Stimulated activated CD4-positive, alpha-beta T cell treated with anti-CD3 and anti-CD28 coated beads, Interleukin-4, amount 100 ng/mL, for 48 hours (primary cell): ENCODE measurements at places on chromosomes 16 and 17.

DNA sequence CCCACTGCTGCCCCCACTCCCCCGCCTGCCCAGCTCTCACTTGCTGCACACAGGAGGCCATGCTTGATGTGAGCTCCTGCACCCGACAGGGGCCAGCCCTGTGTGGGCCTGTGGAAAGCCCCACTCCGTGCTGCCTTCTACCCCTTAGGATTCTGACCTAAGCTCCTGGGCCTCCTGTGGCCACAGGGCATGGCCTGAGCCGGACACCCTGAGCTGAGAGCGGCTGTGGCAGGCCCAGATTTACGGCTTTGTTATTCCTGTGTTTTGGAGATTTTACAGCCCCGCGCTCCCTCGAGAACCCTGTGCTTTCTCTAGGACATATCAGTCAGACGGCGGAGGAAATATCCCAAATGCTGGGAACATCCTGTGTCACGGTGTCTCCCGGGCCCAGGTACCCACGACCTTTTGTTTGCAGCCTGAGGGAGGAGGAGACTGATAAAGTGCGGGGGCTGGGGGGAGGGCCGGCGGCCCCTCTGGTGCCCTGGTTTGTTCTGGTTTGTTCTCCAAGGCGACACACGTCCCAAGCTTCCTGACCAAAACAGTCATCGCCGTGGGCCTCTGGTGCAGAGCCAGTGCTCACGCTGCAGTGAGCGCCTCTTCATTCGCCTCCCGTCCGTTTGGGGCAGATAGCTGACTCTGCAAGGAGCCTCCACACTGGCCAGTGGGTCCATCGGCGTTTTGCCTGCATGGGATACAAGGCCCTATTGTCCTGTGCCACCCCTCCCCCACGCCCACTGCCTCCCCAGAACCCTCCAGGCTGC is 363.4 kb downstream of the C16orf95 start:
- no peak for DNase-seq

DNA sequence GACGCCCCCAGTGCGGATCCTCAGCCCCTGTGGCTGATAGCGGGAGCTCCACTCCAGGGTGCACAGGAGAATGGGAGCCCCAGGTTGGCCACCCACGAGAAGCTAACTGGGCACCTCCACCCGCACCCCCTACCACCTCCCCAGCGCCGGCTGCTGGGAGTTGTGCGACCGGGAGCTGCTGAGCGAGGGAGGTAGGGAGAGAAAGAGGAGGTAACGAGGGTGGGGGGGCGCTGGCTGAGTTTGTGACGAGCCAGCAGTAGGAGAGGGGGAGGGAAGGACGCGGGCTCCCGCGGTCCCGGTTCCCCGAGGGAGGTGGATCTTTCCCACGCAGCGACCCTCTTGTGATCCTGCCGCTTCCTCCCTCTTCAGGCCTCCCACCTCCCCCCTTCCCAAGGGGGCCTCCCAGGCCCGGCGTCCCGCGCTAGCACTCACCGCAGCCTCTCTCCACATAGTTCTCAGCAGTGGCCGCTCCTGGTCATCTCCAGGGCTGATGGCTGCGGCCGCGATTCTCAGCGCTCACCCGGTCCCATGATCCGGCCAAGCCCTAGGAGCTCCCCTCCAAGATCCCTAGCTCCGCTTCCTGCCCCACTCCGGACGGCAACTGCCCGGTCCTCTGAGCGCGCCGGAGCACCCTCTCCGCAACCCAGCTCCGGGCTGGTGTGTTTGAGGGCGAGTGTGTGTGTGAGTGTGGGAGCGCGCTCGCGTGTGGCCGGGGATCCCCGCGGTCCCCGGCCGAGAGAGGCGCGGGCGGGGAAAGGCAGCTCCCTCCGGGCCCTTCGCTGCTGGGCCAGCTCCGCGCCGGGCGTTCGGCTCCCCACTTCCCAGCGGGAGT is at the start of gene GRIN2A:
Gene GRIN2A (minus strand): TSS at position 207 of the 832 bp plus-strand sequence. CDS start 2,017 bp downstream, outside the sequence.
- no peak for DNase-seq

GRCh38 chr17:42642336-42642735 is 16.7 kb upstream of the TUBG2 start:
- DNase-seq: no peak

DNA sequence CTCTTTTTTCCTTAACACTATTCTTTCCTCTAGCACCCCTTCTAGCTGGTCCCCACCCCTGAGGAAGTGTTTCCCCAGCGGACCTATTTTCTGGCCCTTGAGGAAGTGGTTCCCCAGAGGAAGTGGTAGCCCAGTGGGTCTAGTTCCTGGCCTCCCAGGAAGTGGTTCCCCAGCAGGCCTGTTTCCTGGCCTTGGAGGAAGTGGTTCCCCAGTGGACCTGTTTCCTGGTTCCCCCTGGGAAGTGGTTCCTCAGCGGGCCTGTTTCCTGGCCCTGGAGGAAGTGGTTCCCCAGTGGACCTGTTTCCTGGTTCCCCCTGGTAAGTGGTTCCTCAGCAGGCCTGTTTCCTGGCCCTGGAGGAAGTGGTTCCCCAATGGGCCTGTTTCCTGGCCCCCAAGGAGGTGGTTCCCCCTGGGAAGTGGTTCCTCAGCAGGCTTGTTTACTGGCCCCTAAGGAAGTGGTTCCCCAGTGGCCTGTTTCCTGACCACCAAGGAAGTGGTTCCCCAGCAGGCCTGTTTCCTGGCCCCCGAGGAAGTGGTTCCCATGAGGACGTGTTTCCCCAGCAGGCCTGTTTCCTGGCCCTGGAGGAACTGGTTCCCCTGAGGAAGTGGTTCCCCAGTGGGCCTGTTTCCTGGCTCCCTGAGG is 58.3 kb downstream of the NTN1 start:
- no peak for DNase-seq

GRCh38 chr17:78717431-78717980 is 64.6 kb downstream of the CYTH1 start:
- DNase-seq: no peak

- DNase-seq: no peak
These were observed 12.7 kb upstream of the DOC2B start for GRCh38 chr17:193841-194806.

- DNase-seq: no peak
These were observed 1.8 kb upstream of the TENT4B start for GRCh38 chr16:50151322-50151721.

DNA sequence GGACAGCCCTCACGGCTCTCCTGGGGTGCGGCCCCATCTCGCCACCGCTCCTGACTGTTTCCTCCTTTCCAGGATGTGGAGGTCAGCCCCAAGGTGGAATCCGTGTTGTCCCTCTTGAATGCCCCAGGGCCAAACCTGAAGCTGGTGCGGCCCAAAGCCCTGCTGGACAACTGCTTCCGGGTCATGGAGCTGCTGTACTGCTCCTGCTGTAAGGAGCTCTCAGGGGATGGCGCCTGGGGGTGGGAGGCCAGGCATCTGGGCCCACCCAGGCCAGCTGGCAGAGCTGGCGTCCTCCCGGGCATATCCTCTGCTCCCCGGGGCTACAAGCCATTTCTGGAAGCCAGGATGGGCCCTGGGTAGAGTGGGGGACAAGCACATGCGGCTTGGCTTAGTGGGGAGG is 13.2 kb downstream of the IL34 start:
- no peak for DNase-seq

- DNase-seq: no peak
These were observed 20.0 kb downstream of the C1QTNF1 start for GRCh38 chr17:79043931-79044320.

DNA sequence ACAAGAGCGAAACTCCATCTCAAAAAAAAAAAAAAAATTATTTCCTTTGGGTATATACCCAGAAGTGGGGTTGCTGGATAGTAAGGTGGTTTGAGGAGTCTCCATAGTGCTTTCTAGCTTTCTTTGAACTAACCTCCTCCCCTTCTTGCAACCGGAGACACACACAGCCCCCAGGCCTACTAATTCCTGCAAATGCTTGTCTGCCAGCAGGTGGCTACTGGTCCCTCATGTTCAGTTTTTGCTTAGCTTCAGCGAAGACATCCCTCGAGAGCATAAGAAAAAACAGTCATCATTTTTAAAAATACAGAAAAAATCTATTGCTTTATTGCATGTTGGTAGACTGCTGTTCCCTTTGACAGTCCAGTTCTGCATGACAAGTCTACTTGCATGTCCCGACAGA is 439.0 kb downstream of the UTP18 start:
- no peak for DNase-seq

DNA sequence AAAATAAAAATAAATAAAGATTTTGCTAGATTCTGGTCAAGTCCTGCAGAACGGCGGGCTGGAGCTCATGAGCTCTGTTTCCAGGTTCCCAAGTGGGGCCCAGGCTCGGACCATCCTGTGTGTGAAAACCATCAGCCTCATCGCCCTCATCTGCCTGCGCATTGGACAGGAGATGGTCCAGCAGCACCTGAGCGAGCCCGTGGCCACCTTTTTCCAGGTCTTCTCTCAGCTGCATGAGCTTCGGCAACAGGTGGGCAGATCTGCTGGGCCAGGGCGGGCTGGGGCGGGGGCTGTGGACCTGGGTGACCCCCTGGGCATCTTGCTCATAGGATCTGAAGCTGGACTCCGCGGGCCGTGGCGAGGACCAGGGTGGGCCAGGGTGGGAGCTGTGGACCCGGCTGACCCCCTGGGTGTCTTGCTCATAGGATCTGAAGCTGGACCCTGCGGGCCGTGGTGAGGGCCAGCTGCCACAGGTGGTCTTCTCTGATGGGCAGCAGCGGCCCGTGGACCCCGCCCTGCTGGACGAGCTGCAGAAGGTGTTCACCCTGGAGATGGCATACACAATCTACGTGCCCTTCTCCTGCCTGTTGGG is 7.8 kb downstream of the WDR81 start:
- no peak for DNase-seq

DNA sequence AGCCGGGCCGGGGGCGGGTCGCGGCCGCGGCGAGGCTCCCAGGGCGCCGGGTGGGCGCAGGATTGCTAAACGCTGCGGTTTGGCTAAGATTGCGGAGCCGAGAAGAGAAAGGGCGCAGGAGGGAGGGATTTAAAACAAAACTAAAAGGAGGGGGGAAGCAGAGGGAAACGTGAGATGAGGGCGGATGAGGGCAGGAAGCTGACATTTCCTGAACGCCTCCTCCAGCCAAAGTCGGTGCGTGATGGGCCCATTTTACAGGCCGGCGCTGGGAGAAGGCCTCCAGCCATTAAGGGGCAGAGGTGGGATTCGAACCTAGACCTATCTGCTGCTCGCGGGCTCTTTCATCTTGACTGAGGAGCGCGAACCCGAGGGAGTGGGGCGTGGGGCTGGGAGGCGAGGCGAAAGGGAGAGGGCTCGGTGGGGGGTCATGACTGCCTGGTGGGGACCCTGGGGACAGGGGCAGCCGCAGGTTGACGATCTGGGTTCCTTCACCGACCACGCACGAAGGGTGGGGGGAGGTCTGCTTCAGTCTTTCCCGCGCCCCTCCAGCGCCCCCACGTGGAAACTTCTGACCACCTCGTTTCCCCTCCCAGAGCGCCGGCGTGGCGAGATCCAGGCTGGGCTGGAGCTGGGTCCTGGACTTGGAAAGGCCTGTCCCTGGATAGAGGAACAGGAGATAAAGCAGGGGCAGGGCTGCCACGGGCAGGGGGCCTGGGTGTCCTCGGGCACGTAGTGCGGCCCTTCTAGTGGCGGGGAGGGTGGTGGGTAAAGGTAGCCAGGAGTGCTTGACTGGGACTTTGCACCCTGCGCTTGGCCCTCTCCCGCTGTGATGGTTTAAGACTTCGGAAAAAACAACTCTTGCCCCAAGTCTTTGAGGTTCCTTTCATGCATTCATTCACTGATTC is 3.8 kb upstream of the TAC4 start:
- DNase-seq: peak; percentile 62

DNA sequence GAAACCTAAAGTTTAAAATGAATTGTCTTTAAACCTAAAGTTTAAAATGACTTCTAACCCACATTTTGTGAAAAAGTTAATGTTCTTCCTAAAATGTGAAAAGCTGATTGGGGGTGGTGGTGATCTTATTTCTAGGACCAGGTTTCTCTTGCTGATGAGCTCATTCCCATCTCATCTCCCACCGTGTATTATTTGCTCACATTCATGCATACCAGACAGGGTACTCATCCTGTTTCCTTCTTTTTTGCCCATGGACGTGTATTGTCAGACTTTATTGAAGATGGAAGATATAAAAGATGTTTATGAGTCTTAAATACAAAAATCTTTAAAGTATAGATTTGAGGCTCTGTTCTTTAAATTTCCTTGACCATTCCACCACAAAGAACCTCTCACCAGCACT is 70.1 kb upstream of the MPHOSPH6 start:
- DNase-seq: no peak

DNA sequence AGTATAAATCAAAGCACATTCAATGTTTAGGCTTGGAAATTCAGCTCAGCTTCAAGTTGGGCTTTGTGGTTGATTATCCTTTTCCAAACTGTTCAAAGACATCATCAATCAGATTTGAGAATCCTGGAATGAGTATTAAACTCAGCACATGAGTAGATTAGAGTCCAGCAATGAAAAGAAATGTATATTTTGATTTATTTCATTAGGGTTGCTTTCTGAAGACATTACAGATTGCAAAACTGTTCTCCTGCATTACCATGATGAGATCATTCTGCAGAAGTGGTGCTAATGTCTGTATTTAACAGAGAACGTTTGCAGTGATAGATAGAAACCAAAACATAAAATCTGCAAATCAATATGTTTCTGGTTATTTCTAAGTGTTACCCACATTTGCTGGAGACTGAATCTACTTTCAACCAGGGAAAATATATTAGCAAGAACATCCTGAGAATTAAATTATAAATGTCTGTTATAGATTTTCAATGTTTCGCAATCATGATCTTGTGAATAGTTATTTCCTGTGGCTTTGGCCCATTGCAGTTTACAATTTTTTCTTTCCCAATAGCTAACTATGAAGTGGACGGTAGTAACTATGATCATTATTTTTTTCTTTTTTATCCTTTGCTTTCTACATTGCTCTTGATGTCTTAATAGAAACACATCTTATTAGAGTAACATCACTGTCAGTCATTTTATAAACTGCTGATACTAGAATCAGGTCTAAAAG is 1125.7 kb upstream of the GOT2 start:
- no peak for DNase-seq
